Adipocyte (in vitro differentiated cells): ENCODE measurements at places on chromosomes 3 and 15.

- DNase-seq, result peak; percentile 82
These were observed at the start of gene EPHA6 for GRCh38 chr3:96813820-96814650. Gene EPHA6 (plus strand): TSS chr3:96814594.

DNA sequence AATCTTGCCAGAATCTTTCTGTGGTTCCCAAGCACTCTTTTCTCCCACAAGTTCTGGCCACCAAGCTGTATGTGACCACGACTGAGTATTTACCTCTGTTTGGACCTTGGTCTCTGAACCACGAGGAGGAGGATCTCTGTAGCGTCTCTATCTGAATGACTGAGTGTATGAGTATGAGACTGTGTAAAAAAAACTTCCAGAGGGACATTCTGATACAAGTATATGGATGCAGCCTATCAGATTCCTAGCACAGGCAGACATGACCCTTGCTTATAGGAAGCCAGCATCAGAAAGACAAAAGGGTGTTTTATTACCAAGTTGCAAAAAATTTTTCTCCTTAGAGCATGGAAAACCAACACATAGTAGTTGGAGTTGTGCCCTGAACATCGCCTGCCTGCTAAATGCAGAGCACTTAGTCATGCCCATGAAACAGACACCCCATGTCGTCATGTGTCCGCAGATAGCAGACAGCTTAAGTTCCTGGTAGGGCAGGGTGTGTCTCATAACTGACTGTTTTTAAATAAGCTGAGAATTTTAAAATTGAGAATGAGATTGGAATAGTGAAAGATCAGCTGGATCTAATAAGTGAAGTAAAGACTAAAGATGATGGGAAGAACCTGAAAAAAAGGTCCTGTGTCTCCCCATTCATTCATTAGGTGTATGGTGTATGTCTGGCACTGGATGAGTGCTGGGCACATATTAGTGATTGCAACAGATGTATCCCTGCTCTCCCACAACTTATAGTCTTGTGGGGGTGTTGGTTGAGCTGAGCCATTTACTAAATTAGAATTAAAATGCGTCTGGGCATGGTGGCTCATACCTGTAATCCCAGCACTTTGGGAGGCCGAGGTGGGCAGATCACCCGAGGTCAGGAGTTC, 30.9 kb downstream of the DAG1 start:
- DNase-seq, result peak; percentile 97

DNA sequence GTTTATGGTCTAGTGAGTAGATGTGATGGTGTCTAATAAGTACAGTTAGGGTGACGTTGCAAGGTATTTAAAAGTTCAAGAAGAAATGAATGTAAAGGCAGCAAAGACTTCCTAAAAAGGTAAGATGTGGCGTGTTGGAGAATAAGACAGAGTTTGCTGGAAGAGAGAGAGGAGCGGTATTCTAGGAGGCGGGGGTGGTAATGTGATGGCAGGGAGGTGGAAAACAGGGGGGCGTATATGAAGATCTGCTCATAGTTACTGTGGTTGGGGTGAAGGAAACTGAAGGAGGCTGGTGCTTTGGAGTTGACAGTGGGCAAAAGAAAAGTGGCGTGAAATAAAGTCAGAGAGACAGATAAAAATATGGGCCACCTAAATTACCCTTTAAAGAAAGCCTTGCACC, 164.9 kb upstream of the LRRN1 start:
- no peak for DNase-seq

- no peak for DNase-seq
These were observed 25.5 kb upstream of the SKOR1 start for GRCh38 chr15:67799801-67800205.

DNA sequence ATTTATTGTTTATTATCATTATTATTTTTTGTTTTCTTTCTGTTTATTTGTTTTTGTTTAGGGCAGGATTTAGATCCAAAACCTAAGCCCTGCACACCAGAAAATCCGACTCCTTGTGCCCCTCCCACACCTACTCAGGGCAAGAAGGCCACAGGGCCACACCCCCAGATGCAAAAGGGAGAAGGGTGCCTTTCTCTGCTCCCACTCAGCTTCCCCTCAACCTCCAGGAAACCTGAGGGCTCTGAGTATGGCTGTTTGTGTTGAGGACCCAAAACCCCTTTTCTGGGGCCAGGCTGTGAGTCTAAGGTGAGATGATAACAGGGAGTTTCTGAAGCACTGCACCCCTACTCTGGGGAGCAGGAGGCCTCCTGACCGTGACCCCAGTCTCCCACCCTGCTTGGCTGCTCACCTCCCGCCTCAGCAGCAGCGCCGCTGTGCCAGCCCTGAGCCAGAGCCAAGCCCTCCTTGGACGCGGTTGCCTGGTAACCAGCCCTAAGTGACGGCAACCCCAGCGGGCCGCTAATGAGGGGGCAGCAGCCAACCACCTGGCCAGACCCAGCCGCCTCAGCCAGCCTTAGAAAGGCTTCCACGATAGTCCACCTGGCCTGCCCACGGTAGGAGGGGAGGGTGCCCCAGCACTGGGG, 6.4 kb upstream of the C15orf39 start:
- no peak for DNase-seq

DNA sequence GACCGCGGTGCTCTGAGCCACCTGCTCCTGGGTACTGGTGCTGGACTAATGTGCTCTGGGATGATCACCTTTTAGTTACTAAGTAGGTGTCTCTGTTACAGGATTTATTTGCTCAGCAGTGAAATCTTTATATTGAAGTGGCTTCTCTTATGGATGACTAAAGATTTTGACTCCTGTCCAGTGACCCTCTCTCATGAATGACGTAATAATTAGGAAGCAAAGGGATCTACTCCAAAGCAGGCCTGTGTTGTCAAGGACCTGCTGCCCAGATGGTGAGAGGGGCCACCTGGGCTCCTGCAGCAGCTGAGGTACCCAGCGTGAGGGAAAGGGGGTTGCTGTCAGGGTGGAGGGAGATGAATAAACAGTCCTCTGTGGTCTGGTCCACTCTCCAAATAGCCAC, 263.6 kb downstream of the GABRG3 start:
- DNase-seq, result no peak

GRCh38 chr3:146035366-146035765, 125.6 kb downstream of the PLOD2 start:
- peak; percentile 86 for DNase-seq

DNA sequence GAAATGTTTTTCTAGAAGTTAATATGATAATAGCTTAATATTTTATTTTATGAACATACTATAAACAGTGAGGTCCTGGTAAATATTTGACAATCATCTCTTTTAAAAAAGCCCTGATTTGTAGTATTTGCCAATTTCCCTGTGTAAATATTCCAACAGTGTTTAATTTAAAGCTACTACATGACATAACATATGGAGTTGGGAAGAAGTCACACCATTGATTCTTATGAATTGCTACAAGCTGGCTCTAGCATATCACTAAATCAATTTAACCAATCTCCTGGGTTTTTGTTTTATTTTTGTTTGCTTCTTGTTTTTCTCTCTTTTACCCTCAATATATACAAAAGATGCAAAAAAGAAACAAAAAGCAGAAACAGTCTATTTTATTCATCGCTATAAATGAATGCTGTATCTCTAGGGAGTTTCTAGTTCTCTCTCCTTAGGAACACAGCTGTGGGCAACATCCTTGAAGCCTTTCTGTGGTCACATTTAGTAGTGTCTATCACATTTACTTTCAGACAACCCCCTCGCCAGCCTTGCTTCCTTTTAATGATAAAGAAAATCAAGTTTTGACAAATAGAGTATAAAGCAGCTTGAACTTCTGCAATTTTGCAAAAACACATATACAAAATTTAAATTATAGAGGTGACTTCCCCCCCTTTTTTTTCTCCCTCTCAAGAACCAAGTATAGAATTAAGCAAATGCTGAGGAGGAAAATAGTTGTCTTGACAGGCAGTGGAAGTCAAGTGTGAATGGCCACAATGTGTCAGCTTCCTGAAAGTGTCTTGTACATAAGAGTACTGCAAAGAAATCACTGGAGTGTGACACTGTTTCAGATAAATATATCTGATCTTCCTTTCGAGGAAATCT, 21.4 kb downstream of the CCR1 start:
- DNase-seq, result no peak
